ENCODE measurements at places on chromosomes 1 and 21.
A peak's percentile ranks its signal among the peaks of the same experiment; 100 is the strongest.

GRCh38 chr21:43358940-43359822 lies 67.8 kb downstream of the SIK1 start:
- no peak for DNase-seq

GRCh38 chr1:117639741-117640140 lies 33.9 kb downstream of the TENT5C start:
- DNase-seq, result no peak

DNA sequence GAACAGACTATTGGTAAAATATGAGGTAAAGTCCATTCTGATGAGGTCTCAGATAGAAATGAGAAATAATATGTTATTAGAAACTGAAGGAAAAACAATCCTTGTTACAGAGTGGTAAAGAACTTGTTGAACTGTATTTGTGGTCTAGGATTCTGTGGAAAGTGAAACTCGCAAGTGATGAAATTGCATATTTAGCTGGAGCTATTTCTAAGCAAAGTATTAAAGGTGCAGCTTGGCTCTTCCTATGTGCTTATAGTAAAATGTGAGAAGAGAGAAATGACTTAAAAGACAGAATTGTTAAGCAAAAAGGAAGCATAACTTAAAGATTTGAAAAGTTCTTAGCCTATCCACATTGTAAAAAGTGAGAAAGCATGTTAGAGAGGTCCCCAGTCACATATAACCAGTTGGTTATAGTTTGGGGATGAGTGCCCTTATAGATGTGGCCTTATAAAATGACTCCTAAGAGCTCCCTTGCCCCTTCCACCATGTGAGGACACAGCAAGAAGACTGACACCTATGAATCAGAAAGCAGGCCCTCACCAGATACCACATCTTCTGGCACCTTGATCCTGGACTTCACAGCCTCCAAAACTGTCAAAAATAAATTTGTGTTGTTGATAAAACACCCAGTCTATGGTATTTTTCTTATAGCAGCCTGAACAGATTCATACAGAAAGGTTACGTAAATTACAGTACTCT lies 24.8 kb downstream of the PHTF1 start:
- no peak for DNase-seq

- peak; percentile 27 for DNase-seq
Measured at GRCh38 chr1:37556712-37557196, at the start of gene DNALI1. TSS of gene DNALI1 (plus strand) at chr1:37556940. CDS start at chr1:37556995, 55 bp downstream.

- DNase-seq, result no peak
Measured at GRCh38 chr1:245986404-245987218, 520.5 kb downstream of the SMYD3 start.

DNA sequence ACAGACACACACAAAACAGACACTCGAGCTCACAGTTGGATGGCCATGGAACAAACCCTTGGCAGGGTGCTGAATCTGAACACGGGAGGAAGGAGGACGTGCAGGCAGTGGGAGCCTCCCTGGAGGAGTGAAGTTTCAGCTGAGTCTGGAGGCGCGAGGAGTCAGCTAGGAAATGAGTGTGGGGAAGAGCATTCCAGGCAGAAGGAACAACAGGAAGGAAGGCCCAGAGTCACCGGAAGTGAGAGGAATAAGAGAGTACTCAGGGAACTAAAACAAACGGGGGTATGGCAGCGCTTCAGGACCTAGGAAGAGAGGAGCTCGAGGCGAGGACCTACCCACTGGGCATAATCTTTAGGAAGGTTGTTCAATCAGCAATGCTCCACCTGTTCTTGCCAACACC lies 137.3 kb downstream of the SYF2 start:
- DNase-seq, result no peak

DNA sequence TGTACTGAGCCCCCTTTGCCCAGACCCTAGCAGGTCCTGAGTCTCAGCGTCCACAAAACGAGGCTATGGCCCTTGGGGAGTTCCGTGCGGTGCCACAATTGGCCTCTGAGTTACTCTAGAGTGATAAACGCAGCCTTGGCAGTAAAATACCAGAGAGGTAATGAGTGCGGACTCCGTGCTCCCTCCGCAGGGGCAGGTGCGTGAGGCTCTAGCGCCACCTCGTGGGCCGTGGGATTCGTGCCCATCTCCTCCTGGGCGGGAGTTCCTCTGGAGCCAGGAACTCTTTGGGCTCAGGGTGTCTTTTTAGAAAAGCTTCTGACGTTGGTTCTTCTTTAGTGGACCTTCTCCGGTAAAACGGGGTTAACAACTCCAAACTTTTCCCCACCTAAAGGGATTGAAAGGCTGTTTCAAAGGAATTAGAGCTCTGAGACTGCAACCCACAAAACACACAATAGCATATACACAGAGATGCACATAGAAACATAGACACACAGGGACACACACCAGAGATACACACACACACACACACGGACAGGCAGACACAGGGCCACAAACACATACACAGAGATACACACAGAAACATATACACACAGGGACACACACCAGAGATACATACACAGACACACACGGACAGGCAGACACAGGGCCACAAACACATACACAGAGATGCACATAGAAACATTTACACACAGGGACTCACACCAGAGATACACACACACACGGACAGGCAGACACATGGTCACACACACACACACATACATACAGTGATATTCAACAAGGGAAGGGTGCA lies 99.4 kb downstream of the KCNJ15 start:
- peak; percentile 74 for DNase-seq

- no peak for DNase-seq
Measured at GRCh38 chr1:39167632-39168209, 36.8 kb upstream of the MACF1 start.

- DNase-seq, result no peak
Measured at GRCh38 chr1:229273507-229274232, 2.8 kb downstream of the RAB4A start.

GRCh38 chr1:230787471-230787870 lies 40.3 kb downstream of the CAPN9 start:
- no peak for DNase-seq

GRCh38 chr1:78792756-78793155 lies 143.1 kb downstream of the IFI44 start:
- no peak for DNase-seq

GRCh38 chr1:30253361-30253760 lies 470.0 kb downstream of the MATN1 start:
- no peak for DNase-seq

DNA sequence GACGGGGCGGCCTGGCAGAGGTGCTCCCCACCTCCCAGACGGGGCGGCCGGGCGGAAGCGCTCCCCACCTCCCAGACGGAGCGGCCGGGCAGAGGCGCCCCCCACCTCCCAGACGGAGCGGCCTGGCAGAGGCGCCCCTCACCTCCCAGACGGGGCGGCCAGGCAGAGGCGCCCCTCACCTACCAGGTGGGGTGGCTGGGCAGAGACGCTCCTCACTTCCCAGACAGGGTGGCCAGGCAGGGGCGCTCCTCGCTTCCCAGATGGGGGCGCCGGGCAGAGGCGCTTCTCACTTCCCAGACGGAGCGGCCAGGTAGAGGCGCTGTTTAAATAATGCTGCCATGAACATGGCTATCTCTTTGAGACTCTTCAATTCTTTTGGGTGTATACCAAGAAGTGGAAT lies 43.7 kb upstream of the ATP6V1G3 start:
- DNase-seq, result no peak

GRCh38 chr1:12581179-12581578 lies 36.8 kb downstream of the DHRS3 start:
- no peak for DNase-seq

- DNase-seq, result no peak
Measured at GRCh38 chr21:31660259-31660565, 719 bp downstream of the SOD1 start.

DNA sequence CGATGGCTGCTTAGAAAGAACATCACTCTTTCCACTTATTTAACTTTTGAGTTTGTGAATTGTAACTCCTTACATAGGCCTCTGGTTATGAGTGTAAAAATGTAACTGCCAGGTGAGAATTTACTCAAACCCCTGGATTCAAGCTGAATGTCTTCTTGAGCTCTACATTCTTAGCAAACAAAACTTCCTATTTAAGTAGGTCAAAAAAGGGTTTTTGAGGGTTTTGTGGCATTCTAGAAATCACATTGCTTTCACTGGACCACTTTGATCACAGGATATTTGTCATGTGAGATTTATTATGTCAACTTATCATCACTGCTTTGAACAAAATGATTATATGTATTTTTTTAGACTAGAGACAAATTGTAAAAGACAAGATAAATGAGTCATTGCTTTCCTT lies 5.7 kb downstream of the IL23R start:
- DNase-seq, result no peak

DNA sequence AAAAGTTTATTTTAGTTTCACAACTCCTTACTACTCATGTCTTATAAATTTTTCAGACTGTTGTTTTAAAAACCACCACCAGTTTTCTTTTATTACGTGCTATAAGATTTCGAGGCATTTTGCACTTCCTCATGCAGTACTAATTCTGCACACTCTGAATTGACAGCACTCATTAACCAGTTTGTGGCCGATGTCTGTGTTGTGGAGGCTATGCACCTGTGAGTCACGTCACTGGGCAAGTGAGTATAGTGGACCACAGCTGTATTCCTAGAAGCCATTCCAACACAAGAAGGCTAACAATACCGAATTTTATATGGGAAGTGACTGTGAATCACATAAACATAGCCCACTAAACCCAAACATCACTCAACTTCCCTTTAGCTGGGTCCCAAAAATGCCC lies 21.0 kb upstream of the SPATA6 start:
- no peak for DNase-seq

GRCh38 chr1:115198938-115199337 lies 109.6 kb upstream of the TSPAN2 start:
- no peak for DNase-seq

GRCh38 chr1:174276087-174276486 lies 116.8 kb downstream of the RABGAP1L start:
- DNase-seq, result no peak

DNA sequence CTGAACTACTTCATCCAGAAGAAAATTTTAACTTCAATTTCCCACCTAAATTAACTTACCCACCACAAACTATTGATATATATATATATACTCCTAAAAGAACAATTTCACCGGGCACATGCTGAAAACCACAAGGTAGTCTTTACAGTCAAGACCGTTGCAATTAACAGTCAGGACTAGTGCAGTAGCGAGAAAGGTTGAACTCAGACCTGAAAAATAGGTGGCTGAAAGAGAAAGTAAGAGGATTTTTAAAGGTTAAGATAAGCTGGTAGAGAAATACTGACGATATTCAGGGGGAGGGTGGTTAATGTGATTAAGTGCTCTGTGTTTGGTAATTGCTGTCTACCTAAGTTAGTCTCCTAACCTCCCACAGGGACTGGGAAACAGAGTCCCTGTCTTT lies 1153.5 kb upstream of the TMPRSS15 start:
- no peak for DNase-seq
